Gastroesophageal sphincter (tissue), 4 donors: ENCODE measurements at places on chromosomes 2 and 18. TPM values are rescaled to one million over a fixed set of nuclear protein-coding genes. Genes with fewer than 3 reads are reported as not detected.

- ATAC-seq: no peak
These were observed 790.4 kb downstream of the EPHA4 start for GRCh38 chr2:220781622-220782241.

- ATAC-seq: no peak
These were observed 914 bp downstream of the STEAP3 start for GRCh38 chr2:119224391-119225104.

The ATAD2B gene
- total RNA-seq: 10.9 TPM

The CRACDL gene
- total RNA-seq: 2.4 TPM

DNA sequence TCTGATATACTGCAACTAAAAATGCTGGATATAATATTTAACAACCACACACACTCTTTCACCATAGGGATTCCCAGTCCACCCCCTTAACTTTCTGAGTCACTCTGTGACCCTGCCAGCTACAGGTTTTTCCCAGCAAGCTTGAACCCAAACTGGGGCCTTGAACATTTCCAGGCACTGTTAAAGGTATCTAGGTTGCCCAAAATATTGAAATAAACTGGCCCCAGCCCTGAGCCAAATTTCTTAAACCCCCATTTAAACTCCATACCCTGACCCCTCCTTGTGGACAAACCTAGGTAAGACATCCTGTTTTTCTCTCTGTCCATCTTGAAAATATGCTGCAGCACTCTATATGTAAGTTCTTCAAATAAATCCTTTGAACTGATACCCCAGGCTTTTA lies 19.7 kb upstream of the DCTN1 start:
- ATAC-seq: no peak

The AQP12B gene
- not detected for total RNA-seq

DNA sequence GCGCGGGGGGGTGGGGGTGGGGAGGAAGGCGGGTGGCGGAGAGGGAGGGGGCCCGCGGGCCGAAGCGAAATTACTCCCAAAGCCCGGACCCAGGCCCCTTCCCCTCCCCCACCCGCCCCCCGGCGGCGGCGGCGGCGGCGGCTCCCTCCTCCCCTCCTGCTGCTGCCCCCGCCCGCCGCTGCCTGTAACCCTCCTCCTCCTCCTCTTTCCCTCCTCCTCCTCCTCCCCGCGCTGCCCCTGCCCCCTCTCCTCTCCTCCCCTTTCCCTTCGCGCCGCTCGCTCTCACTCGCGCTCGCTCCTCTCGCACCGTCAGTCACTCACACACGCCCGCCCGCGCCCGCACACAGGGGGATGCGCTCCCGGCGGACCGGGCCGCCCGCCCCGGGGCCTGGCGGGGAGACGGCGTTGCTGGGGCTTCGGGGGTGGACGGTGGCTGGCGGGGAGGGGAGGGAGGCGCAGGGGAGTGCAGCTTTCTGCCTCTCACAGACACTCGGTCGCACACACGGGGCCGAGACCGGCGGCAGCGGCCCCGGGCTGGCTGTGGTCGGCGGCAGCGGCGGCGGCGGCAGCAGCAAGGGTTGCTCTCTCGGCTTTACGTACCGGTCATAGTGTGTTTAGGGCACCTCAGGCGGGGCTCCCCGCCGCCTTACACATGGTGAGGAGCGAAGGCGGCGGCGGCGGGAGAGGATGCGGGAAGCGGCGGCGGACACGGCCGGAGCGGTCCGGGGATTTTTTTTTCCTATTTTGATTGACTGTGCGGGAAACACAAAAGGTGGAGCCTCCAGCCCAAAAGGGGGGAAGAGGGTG lies 405 bp downstream of the SP3 start:
- peak; percentile 68 for ATAC-seq

GRCh38 chr2:29182920-29183319 lies 67.7 kb downstream of the CLIP4 start:
- ATAC-seq: no peak
